ENCODE measurements at places on chromosomes 5 and 9.

DNA sequence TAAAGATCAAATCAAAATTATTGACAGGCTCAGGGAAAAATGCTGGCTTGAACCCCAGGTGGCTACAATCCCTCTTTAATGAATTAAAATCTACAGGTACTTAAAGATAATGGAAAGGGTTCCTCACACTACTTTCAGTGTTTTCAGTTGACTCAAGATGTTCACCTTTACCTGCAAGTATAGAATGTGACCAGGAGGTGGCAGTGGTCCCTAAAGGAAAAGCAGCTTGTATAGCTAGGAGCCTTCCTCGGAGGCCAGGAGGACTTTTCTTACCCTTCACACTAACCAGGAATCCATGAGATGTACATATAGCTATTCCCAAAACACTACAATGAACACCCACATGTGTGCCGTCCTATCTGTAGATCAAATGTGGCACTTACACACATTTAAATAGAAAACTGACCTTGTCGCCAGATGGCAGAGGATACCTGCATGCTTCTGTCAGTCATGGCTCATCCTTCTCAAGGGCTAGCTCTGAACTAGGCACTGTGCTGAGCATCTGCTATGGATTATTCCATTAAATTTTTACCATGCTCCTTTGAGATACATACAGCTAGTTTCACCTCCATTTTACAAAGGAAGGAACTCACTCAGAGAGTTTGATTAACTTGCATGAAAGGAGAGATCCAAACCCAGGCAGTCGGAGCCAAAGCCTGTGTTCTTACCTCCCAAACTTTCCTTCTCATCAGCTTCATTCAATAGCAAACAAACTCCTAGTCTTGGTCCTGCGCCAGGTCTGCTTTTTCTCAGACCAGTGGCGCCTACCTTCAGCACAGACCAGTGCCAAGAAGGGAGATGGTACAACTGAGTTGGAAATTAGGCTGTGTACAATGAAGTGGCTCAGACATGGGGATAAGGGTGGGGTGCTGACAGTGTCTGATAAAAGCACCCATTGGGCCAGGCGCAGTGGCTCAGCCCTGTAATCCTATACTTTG is 24.5 kb downstream of the C9orf152 start:
- DNase-seq: peak; percentile 56

DNA sequence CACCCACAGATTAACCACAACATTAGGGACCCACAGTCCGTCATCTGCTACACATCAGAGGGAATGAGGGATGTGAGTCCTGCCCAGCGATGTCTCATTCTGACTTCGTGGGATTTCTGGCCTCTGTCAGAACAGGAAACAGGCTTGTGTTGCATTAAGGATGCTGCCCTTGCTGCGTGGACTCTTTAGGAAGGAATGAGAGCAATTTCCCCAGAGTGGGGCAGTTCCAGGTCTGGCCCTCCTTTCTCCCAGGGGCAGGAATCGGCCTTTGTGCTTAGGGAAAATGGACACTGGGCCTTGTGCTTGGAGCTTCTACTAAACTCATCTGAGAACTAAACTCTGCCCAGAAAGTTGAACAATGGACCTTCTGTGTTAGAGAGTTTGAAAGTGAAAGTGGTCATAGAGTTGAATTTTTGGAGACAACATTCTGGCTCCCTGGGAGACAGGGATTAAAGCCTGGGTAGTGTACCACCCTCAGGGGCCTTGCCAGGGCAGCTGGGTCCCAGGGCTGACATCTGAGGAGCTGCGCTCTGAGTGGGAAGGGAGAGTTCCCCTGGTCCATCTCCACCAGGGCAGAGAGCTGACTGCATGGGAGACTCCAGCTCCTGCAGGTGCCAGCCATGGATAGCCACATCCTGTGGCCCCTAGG is 37.8 kb upstream of the S1PR3 start:
- DNase-seq: no peak

- DNase-seq: no peak
These were observed 1.6 kb downstream of the PLCXD3 start for GRCh38 chr5:41508696-41509398.

GRCh38 chr5:128673411-128673957 is 135.4 kb upstream of the FBN2 start:
- no peak for DNase-seq

DNA sequence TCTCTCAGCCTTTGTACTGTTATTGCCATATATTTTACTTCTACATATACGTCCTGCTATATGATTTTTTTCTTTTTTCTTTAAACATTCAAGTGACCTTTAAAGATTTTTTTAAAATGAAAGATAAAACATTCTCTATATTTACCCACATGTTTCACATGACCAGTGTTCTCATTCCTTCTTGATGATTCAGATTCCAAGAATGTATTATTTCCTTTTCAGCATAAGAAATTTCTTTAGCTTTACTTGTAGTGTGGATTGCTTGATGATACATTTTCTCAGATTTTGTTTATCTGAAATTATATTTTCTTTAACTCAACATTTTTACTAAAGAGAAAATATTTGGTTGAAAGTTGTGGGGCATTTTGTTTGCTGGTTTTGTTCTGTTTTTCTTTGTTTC is 792.1 kb downstream of the BRINP1 start:
- DNase-seq: no peak

DNA sequence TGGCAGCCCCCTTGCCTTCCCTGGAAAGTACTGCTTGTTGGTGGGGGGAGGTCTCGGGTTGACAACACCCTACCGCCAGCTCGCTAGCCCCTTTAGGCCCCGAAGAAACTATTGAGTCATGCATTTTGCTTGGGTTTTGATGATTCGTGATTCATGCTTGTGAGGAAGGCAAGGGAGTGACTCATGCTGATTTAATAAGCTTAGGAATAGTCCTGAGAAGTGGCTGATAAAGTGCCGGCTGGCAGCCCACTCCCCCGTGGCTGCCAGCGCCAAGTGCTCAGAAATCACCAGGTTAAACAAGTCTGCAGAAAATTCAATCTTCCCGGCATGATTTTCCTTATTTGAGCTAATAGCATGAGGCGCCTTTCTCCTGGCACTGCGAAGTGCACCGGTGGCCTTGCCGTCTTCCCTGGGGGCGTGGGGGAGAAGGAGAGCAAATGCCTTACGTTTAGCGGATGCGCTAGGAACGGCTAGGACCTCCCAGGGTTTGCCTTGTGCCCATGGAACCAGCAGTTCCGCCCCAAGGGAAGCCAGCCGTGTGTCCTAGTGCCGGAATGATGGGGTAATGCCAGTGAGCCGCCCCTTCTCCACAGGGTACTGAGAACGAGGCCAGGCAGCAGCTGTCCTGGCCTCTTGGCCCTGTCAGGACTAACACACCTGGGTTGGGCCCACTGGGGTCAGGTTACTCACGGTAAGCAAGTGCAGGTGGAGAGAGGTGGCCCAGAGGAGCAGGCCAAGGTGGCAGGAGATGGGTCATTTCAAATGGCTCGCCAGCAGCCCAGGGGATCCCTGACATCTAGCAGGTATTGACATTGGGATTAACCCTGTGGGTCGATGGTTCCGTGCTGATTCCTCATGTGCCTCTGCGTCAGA is 151.9 kb downstream of the MACROH2A1 start:
- DNase-seq: peak; percentile 14

DNA sequence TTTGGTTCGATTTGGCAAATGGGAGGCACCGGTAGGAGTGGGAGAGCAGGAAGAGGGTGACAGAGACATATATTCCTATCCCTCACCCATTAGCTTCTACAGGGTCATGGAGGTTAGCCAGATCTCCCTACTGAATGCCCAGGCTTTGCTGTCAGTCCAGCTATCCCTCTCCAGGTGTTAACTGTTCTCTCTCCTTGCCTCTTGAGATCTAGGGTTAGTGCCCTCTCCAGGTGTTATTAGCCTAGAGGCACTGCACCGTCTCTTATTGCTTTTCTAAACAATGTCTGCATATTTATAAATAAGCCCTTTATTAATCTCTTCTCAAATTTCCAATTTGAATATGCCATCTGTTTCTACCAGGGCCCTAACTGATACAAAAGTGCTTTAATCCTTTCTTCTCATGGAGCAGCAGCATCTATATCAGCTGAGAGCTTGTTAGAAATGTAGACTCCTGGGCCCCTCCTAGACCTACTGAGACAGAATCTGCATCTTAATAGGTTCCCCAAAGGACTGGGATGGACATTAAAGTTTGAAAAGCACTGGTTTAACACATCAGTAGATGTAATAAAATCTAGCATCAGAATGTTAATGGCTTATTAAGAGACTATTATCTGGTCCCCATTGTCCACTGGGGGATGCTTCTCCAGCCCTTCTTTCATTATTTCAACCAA is 322.5 kb upstream of the SLC24A2 start:
- DNase-seq: no peak

DNA sequence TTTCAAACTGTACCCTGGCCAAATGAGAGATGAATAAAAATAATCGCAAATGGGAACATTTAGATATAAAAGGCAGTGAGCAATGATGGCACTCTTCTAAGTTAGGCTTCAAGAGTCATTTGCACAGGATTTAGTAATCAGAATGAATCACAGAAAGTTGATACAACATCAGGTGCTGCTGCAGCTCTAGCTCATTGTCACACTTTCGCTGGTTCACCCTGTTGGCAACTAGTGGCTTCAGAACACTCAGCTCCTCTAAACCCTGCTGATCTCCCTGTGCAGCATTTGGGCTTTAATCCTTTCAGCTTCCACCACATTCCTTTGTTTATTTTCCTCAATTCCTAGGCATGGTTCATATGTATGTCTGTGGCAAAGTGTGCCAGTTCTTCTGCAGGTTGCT is 2071.2 kb upstream of the CDH6 start:
- no peak for DNase-seq

DNA sequence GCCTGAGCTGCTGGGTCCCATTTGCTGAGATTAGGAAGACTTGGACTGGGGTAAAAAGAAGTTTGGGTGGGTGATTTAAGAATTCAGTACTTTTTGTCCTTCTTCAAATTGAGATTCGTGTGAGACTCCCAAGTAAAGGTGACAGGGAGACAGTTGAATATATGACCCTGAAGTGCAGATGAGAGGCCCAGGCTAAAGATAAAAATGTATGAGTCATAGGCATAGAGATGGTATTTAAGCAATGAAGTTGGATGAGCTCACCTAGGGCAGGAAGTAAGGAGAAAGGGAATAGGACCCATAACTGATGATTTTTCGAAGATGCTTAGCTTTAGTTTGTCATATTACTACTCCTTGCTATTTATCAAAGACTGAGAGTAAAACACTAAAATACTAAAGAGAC is 255.9 kb upstream of the ADRA1B start:
- DNase-seq: no peak

- DNase-seq: no peak
These were observed 296.1 kb upstream of the DMAC1 start for GRCh38 chr9:8095672-8096086.

DNA sequence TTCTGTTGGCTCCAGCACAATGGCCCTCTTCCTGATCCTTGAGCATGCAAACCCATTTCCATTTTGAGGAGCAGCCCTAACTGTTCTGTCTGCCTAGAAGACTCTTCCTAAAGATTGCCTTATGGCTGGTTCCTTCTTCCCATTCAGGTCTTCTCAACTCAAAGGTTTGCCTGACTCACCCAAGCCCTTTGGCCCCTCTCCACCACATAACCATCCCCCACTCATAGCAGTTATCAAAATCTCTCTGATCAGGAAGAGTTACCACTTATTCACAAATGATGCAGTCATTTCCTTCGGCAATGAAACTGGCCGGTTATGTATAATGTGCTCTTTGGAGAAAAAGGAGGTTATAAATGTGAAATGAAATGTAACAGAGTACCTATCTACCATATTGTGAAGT is 8.9 kb upstream of the POU4F3 start:
- DNase-seq: no peak

GRCh38 chr5:177035976-177036375 is 13.5 kb downstream of the ZNF346 start:
- no peak for DNase-seq

GRCh38 chr5:95424016-95424415 is 32.9 kb downstream of the FAM81B start:
- no peak for DNase-seq

DNA sequence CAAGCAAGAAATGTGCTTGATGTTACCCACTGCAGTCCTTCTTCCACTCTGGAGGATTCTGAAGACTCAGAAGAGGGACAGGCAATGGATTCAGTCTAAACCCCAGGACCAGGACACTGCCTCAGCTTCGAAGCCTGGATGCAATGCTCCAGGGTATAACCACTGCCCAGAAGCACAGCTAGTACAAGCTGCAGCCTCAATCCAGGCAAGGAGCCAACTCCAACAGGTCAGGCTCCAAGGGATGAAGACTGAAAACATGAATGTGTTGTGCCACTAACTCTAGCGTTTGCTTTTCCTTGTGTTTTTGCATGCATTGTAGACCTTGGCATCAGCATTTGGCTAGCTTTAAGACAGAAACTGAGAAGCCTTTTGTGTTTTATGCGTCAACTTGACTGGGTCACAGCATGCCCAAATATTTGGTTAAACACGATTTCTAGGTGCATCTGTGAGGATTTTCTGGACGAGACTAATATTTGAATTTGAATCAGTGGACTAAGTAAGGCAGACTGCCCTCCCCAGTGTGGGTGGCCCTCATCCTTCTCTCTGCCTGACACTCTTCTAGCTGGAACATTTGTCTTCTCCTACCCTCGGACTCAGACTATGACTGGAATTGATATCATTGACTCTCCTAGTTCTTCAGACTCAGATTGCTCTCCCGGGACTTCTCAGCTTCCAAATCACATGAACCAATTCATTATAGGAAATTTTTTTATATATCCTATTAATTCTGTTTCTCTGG is 20.5 kb upstream of the GPX3 start:
- DNase-seq: no peak

- no peak for DNase-seq
These were observed 281.0 kb upstream of the TNC start for GRCh38 chr9:115398996-115399395.

DNA sequence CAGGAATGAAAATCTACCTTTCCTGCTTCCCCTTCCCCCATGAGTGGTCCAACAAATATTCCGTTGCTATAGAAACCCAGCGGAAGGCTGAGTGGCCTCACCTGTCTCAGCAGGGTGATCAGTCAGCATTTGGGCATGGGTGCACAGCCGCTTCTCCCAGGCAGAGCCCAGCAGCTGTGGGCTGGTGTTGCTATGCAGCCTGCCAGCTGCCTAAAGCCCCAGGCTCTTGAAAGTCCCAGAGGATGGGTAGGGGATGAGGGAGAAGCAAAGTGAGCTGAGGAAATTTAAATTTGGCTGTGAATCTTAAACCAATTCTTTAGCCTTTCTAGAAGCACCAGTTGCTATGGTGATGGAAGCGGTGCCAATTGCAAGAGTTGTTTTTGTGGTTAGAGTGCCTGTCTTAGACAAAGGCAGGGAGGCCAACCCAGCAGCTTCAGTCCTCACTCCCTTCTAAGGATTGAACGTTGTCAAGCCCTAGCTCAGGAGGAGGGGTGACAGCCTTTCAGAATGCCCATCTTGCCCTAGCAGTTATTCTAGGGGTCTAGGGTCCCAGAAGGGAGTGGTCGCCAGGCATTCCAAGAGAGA is 151.5 kb upstream of the PITX1 start:
- no peak for DNase-seq

Measured in activated T-cell treated with anti-CD3 and anti-CD28 coated beads, Interleukin-2, amount 50 U/mL, for 48 hours (primary cell).